CD4-positive, CD25-positive, alpha-beta regulatory T cell (primary cell): ENCODE measurements at places on chromosomes 7 and 10. TPM values are rescaled to one million over a fixed set of nuclear protein-coding genes. Genes with fewer than 3 reads are reported as not detected.

Gene CDCA7L
- total RNA-seq, result 8.3 TPM

Gene TAS2R4
- 0.32 TPM for total RNA-seq

Gene LMOD2
- not detected for total RNA-seq

Gene METTL27
- total RNA-seq, result 2.9 TPM

Gene SAMD9
- total RNA-seq, result 42.4 TPM

Gene PDGFA
- 2.9 TPM for total RNA-seq

Gene NRCAM
- total RNA-seq, result not detected

Gene TMEM130
- total RNA-seq, result not detected

Gene ADCY1
- total RNA-seq, result not detected

Gene STEAP1B
- total RNA-seq, result not detected

Gene POLR2J2
- 56.4 TPM for total RNA-seq

Gene CALHM3
- total RNA-seq, result not detected

Gene WNT16
- not detected for total RNA-seq

Gene GPNMB
- not detected for total RNA-seq
